ENCODE measurements at places on chromosomes 1 and 21.

DNA sequence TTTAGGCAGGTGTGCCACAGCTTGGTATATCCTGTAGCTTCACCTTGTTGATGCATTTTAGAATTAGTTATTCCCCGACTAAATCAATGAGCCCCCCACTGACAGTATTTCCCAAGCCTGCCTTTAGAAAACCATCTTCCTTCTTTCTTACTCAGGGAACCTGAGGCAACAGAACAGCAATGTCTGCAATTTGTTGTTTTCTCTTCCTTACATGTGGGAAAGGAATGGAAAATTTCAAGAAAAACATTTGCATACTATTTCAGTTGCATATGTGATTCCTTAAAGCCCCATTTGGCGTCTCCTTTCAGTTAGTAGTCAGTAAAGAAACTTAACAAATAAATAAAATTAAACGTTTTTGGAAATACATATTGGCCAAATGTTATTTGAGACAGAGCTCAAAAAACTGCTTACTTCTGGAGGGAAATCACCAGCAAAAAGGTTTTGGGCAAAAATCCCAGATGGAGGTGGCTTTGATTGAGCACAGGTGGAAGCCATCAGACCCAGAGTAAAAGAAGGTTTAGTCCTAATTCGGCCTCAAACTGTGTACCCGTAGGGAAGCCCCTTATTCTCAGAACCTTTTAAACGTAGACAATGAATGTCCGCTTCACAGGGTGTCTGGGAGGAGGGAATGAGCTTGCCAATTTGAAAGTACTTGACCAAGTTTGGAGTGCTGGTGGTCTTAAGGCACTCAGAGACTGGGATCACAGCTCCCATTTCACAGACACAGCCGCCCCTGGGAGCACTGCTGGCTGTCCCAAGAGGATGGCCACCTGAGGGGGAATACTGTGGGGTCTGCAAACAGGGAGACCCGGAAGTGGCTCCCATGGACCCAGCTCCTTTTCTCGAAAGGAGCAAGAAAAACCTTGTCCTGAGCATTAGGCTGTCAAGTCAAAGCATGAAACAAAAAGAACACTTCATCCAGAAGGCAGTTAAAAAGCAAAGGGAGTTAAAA lies 9.4 kb downstream of the LHX4 start:
- no peak for DNase-seq

- DNase-seq = no peak
Observed at GRCh38 chr1:89121641-89122040, 4.3 kb downstream of the GBP2 start.

- DNase-seq = no peak
Observed at GRCh38 chr1:80929868-80930508, 870.7 kb upstream of the ADGRL2 start.

DNA sequence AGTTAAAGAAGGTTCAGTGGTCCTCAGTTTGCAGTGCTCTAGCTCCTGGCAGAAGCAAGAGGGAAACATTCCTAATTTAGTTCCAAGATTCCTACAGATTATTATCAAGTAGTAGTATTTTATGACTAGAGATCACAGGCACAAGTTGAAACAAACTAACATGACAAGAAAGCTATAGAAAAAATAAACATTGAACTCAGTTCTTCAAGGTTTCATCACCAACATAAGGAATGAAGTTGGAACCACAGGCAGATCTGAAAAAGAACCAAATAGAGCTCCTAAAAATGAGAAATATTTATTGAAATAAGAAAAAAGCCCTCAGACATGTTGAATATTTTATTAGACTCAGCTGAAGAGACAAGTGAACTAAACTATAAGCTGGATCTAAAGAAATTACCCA lies 40.6 kb downstream of the PDC start:
- no peak for DNase-seq

GRCh38 chr1:12220890-12221289 lies 8.9 kb upstream of the VPS13D start:
- no peak for DNase-seq

GRCh38 chr1:45493116-45493697 lies 2.2 kb upstream of the TESK2 start:
- no peak for DNase-seq

DNA sequence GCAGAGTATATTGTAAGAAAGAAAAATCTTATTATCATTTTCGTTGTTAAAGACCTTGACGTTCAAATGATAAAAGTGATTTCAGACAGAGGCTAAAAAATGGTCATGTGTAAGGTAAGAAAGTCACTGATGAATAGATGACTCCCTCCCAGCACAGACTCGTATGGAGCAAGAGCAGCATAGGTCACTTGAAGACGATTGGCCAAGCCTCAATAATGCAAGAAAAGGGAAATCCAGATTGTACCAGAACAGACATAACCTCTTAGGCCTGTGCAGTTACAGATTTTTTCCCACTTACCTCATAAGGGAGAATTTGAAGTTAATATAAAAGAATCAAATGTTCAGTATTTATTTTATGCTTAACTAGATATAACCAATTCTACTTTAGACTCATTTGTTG lies 16.3 kb upstream of the OLFML2B start:
- DNase-seq = no peak

DNA sequence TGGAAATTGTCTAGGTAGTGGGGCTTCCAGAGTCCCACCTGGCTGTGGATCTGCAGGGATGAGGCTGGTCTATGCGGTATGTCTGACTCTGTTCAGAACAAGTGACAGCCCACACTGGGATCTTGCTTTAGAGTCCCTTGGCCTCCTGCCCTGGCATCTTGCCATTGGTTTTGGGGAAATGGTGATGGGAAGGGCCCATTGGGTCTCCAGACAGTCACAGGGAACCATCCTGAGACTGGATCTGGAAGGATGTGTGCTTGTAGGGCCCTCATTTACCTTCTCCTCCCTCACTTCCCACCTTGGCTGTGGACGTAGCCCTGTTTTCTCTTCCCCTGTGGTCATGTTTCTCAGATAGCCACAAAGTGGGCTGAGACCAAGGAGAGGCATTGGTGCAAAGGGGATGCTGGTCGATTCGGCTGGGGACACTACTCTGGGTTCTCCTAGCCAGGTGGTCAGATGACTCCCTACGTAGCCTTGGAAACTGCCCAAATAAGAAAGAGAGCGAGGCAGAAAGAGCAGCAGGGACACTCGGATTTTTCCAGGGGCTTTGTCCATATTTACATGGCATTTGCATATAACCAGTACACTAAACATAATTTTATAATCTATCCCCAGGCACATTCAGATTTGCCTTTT lies 15.1 kb downstream of the SOX13 start:
- no peak for DNase-seq

GRCh38 chr1:201405484-201405831 lies 6.3 kb upstream of the LAD1 start:
- DNase-seq = no peak

DNA sequence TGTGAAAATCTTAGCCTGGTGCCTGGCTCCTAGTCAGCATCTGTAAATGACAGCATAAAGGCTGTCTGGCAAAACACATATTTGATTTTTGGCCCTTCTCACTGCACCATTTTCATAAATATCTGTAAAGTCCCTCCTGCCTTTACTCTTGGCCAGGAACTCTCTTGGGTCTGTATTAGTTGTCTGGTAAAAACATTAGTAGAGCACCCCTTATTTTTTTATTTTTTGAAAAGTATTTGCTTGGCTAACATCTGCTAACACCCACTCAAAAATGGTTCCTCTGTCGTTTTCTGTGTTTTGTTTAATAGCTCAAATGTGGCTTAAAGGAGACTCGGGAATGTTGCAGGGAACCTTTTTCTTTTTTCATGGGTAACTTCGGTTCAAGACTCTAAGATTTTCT lies 293.4 kb downstream of the HMCN1 start:
- no peak for DNase-seq

DNA sequence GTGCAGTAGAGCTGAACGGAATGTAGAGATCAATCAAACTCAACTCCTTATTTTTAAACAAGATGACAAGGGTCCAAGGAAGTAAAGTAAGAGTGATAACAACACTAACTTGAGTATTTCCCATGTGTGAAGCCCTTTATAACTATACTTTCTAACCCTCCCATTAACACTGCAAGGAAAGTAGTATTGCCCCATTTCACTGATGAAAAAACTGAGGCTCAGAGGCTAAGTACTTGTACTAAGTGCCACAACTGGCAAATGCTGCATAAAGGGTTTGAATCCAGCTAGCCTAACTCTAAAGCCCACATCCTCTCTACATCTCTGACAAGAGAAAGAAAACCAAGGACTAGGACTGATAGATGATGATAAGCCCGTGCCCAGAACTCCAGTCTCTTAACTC lies 8.2 kb upstream of the GJA5 start:
- DNase-seq = no peak

GRCh38 chr1:70264839-70265238 lies 43.7 kb downstream of the SRSF11 start:
- DNase-seq = no peak

- DNase-seq = no peak
Observed at GRCh38 chr1:44327679-44328491, 27.2 kb downstream of the ERI3 start.

DNA sequence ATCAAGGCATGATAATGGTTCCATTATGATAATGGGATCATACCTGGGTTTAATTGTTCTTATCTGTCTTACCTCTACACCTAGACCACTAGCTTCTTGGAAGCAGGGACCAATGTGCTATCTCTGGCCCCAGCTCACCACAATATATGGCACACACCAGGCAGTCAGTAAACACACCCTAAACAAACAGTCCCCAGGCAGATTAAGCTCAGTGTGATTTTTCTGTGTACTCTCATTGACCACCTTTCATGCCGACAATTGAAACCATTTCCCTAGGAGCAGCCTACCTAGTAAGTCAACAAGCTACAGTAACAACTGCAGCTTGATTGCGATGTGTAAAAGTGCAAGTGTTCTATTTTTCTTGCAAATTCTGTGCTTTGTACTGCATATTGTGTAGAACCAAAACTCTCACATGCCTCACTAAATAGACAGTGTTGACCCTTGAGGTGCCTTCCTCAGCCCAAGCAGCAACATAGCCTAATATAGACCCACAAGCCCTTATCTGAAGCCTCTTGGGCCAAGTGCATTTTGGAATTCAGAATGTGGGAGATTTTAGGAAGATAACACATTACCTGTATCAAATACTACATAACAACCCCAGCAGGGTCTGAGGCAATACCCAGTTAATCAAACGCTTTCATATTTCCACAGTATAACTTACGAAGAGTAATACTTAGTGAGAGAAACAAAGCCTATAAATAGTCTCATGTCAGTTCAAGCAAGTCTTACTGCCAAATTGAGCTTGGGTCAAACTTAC lies 32.0 kb downstream of the INPP5B start:
- DNase-seq = no peak

DNA sequence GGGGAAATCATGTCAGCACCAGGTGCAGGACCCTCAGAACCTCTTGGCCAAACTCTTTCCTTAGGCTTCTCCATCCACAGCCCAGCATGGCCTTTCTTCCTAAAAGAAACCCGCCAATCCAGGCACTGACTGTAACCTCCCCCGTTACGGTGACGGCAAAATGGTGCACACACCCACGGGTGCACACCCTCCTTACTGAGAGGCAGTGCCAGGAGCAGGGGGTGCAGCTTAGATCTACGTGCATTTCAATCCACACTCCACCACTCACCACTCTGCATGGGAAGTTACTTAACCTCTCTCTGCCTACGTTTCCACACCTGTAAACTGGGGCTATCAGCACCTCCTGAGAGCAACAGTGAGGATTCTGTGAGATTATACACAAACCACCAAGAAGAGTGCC lies 31.0 kb downstream of the SUSD4 start:
- no peak for DNase-seq

DNA sequence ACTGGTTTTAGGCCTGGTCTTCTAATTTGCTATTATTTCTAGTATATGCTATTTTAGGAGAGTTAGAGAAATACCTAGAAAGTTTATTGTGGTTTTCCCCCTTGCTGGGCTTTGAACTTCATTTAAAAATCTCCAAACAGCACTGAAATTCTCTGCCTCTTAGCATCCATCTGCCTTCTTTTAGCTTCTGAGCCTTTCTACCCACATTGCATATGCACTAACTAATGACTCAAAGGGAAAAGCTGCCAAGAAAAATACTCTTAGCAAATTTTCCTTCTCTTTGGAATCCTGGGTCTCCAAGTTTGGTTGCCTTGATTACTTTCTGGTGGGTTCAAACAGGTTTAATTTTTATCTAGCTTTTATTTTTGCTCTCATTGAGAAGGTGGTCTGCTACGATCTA lies 408.4 kb upstream of the PTBP2 start:
- DNase-seq = no peak

DNA sequence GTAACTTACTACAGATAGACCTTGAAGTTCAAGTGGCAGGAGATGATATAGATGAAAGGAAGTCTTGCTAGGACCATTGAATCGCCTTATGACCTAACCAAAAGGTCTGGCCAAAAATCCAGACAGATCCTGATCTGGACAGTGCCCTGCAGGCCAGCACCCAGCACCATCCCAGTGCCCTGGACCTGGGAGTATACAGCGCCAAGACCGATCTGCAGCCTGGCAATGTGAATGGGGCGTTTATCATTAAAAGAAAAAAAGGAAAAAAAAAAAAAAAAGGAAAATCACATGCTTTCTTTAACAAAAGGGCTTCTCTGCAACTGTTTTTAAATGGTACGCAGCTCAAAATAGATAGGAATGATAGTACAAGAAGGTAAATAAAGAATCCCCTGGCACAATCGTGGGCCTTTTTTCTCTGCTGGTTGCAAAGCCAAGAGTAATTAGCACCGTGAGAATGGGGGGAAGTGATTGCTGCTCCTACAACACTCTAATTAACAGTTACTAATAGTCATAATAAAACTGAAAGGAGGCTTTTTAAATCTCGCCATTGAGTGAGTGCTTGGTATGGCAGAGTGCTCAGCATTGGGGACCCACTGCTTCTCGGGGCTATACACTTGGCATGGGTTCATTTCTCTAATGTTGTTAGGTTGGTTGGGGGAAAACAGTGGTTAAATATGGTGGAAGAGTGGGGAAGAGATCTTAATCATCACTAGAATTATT lies 146.7 kb downstream of the KAZN start:
- no peak for DNase-seq

- DNase-seq = no peak
Observed at GRCh38 chr1:243746751-243747150, 103.3 kb downstream of the AKT3 start.

DNA sequence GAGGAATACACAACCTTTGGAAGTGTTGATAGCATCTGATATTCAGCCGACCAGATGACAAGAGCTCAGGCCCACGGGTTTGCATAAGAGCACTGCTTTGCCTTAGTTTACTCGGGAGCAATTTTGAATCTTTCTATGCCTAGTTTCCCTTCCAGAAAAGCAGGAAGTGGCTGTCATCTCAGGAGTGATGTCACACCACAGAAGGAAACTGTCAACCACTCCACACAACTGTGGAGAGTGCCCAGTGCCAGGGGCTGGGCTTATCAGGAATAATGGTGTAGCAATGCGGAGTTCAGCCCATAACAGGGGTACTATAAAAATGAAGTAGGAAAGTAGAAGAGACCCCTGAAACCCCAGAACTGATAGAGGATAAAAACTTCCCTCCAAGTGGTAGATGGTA lies 28.4 kb downstream of the NTPCR start:
- DNase-seq = no peak

DNA sequence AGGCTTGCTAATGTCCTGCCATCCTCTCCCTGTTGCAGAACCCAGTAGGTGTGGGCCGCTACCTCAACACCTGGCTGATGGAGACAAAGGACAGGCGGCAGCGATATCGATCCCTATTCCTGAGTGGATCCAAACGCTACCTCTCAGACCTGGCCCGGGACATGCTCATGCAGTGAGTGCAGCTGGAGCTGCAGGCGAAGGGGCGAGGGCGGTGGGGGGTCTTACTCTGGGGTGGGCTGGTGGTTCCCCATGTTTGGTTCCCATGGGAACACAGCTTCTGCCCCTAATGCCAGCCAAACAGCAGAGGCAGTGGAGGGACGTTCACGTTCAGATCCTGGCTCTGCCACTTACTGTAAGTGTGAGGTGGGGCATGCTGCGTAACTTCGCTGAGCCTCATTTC lies 15.8 kb upstream of the TTC22 start:
- DNase-seq = no peak

GRCh38 chr1:248155927-248156326 lies 11.0 kb downstream of the OR2M5 start:
- DNase-seq = no peak
